ENCODE measurements at places on chromosomes 12 and 14.

GRCh38 chr12:76804435-76804976 lies 40.6 kb downstream of the ZDHHC17 start:
- no peak for ATAC-seq

DNA sequence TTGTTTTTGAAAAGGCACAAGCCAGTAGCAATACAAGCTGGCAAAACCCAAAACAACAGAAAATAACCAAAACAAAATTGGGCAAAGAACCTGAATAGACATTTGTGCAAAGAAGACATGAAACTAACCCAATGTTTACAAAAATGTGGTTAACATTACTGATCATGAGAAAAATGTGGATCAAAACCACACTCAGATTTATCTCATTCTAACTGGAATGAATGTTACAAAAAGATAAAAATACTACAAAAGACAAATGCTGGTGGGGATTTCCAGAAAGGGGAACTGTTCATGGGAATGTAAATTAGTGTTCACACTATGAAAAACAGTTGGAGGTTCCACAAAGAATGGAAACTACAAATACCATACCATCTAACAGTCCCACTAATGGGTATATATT lies 26.6 kb downstream of the ASCL4 start:
- ATAC-seq, result no peak

- no peak for ATAC-seq
These were observed 39.6 kb upstream of the TRAF3 start for GRCh38 chr14:102737402-102738372.

DNA sequence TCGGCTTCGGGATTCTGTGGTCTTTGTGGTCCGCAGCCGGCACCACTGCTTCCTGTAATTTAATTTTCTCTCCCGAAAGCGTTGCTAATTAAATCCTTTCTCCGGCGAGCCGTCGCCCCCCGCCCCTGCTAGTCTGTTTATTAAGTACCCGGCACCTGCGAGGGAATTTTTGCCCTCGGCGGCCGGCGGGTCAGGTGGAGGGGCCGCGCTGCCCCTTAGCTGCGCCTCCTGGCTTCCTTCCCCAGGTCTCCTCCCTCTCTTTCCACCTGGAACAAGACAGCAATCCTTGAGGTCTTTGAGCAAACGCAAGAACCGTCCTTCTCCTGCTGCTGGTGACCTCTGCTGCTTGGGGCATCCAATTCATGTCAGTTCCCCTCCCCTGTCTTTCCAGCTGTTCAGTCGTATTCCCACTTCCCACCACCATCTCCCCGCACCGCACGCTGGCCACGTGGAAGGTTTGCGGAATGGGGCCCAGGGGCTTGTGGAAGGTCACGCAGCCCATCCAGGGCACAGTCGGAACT lies 16.2 kb downstream of the ZDHHC22 start:
- ATAC-seq, result no peak

DNA sequence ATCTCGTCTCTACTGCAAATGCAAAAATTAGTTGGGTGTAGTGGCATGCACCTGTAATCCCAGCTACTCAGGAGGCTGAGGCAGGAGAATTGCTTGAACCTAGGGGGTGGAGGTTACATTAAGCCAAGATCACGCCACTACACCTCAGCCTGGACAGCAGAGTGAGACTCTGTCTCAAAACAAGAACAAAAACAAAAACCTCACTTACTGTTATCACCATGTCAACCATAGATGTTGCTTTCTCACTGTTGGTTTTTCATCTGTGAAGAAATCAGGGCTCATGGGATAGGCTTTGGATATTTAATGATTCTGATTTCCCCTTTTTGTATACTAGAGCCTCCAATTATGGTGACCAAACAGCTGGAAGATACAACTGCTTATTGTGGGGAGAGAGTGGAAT lies 49.7 kb upstream of the CHPT1 start:
- no peak for ATAC-seq

DNA sequence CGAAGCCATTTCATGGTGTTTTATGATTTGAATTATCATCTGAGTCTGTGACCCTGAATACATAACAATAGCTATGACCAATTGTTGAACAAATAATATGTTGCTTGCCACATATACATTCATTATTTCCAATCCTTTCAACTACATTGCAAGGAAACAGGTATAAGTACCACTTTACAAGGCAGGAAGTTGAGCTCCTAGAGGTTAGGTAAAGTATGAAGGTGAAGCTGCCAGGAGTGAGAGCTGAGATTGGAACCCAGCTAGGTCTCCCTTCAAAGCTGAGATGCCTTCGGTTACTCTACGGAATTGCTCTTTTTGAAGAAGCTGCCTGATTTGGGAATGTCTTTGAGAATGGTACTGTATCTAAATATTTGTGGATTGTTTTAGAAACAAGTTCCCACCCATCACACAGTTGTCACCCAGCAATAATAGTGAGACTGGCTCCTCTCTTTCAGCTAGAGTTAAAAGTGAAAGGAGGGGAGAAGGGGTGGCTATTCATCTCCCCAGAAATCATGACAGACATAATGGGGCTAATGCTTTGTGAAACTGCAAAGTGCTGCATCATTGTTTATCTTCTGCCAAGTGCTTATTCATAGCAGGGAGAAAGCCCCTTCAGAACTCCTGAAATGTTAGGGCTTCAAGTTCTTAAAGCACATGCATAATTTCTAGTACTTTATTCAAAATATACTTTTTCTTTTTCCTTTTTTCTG lies 75.9 kb upstream of the AMIGO2 start:
- peak; percentile 79 for ATAC-seq

DNA sequence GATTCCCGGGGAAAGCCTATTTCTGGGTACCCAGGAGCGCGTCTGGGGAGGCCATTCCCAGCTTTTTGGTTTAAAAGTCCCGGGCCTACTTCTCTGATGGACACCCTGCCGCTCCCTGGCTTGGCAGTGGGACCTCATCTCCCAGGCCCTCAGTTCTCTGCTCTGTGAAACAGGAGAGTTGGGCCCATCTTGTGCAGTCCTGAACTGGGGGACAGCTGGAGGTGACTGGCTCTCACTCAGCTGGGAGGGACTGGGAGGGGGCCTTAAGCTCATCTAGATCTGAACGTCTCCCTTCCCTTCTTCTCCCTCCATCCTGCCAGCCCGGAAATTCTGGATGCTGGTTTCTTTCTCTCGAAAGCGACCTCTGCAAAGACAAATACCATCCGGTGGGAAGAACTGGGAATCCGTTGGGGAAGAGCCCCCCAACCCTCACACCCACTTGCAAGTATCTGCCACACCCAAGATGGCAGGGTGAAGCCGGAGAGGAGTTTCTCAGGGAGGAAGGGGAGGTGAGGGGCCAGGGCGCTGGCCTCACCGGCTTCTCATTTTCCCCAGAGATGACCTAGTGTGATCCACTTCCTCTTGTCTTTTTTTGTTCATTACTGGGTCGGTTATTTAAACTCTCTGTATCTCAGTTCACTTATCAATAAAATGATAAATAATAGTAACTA lies 1.4 kb downstream of the RIN3 start:
- no peak for ATAC-seq

DNA sequence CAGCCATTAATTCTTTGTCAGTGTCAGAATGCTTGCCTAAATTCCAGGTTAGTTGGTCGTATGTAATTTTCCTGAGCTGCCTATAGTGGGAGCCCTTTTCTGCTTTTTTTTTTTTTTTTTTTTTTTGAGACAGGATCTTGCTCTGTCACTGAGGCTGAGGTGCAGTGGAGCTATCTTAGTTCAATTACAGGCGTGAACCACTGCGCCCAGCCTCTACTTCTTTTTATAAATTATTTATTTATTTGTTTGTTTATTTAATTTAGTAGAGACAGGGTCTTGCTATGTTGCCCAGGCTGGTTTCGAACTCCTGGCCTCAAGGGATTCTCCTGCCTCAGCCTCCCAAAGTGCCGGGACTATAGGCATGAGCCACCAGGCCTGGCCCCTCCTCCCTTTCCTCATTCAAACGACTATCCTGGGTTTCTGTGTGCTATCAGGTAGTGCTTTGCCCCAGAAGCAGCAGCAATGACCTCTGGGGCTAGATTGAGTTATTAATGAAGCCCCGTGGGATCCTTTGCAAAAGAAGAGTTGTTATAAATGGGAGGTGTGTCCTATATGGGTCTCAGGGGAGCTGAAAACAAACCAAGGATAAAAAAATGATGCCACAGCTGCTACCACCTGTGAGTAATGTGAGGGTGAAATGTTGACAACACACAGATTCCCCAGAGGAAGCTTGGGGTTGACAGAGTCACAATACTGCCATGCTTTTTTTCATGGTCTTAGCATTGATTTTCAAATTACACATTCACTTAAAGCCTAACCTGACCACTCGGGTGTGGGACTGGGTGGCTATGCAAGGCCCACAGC lies 34.6 kb upstream of the NFKBIA start:
- no peak for ATAC-seq

GRCh38 chr12:115149685-115150378 lies 465.9 kb upstream of the TBX3 start:
- no peak for ATAC-seq

All from activated CD4-positive, CD25-positive, alpha-beta regulatory T cell treated with anti-CD3 and anti-CD28 coated beads, Interleukin-2, amount 50 U/mL, for 24 hours (primary cell).